Right forelimb (tissue), 1 donor: ENCODE measurements at places on chromosomes 1 and 21.

GRCh38 chr1:112172294-112172882, 182.9 kb upstream of the KCND3 start:
- DNase-seq, result peak; percentile 43

GRCh38 chr1:59223198-59223597, 73.7 kb upstream of the FGGY start:
- no peak for DNase-seq

GRCh38 chr1:115529216-115529897, 112.4 kb upstream of the VANGL1 start:
- no peak for DNase-seq

DNA sequence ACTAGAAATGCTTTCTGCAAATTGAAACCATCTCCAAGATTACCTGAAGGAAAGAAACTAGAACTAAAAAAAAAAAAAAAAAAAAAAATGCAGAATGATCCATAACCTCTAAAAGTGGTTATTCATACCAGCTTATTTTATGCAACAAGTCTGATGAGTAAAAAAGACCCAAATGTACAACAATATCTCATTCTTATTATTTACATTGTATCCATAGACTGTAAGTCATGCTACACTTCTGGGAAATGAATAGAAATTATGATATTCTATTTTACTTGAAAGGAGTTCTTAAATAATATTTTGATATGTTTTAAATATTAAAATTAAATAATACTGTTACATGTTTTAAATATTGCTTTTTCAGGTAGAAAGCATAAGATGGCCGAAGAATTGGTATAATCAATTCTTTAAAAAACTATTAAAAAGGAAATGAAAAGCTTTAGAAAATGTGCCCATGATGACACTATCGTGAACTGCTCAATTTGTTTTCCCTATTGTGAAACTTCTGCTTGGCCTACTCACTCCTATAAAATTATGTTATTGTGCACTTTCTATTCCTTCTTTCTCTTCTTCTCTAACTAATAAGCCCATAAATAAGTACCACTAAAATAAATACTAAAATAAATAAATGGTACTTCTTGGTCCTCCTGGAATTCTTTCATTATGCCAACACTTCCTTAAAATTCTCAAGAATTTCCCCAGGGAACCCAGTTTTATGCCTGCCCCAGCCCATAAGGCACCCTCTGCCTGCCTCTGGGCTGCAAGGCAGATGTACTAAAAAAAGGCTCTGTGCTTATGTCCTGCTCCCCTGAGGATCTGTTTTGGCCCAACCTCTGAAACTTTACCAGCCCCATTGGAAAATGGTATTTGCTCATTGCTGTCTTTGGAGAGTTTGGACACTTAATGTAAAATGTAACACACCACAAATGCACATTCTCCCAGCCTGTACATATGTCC, 18.1 kb downstream of the SAMSN1 start:
- DNase-seq, result no peak

DNA sequence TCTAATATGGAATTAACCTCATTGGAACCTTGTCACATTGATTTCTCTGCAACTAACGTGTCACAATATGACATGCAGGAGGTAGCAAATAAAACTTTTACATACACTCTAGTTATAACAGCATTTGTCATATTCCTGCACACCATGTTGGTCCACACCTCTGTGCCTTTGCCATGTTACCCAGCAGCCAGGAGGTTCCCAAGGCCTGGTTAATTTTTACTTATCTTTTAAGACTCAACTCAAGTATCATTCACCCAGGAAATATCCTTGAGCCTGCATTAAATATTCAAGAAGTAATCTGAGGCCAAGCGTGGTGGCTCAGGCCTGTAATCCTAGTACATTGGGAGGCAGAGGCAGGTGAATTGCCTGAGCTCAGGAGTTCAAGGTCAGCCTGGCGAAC, 447.2 kb upstream of the NR5A2 start:
- DNase-seq, result no peak

DNA sequence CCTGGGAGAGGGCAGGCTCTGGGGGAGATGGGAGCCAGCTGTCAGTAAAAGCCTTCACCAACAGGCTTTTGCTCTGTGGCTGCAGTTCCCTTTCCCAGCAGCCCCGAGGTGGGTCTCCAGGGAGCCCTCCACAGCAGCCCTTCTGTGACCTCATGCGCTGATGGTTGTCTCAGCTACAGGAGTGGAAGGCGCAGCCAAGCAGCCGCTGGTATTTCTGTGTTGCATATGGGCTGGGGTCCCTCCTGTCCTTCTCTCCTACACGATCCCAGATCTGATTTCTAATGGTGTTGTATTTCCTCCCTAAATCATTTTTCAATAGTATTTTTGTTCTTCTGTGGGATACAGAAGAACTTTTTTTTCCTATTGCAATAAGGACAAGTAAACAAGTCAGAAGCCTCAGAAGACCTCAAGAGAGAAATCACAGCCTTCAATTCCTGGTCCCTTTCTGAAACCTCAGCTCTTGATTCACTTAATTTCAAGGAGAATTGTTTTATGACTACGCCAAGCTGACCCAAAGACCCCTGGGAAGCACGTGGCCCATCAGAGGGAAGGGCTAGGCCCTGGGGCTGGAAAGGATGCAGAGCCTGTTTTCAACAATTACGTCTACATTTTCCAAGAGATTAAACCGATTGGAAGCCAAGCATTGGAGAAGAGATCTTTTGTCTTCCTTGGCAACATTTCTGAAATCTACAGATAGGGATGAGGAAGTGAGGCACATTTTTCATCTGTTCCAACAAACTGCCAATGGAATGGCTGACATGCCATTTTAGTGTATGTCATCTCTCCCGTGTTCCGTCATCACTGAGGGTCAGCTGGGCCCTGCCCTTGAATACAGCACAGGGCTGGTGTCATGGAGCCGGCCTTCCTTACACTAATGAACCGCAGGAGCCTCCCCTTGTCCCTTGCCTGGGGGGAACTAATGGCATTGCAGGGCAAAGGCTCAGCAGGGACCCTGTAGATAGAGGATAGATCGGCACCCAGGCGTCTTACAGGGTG, 42.0 kb upstream of the SCCPDH start:
- DNase-seq, result no peak

DNA sequence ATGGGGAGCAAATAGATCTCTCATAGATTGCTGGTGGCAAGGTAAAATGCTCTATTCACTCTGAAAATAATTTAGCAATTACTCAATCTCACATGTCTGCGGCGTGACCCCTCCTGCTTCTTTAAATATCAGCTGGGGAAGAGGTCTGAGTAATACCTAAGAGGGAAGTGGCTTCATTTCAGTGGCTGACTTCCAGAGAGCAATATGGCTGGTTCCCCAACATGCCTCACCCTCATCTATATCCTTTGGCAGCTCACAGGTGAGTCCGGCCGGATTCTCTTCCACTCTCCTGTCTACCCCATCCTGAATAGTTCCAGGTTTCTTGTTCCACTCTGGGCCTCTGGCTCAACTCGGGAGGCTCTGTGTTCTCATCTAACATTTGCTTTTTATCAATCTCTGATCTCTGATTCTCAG, at the start of gene SLAMF7:
Gene SLAMF7, plus strand, starts transcription at position 150 of the 414 bp plus-strand sequence. Its CDS starts 55 bp downstream, at position 205.
- no peak for DNase-seq

DNA sequence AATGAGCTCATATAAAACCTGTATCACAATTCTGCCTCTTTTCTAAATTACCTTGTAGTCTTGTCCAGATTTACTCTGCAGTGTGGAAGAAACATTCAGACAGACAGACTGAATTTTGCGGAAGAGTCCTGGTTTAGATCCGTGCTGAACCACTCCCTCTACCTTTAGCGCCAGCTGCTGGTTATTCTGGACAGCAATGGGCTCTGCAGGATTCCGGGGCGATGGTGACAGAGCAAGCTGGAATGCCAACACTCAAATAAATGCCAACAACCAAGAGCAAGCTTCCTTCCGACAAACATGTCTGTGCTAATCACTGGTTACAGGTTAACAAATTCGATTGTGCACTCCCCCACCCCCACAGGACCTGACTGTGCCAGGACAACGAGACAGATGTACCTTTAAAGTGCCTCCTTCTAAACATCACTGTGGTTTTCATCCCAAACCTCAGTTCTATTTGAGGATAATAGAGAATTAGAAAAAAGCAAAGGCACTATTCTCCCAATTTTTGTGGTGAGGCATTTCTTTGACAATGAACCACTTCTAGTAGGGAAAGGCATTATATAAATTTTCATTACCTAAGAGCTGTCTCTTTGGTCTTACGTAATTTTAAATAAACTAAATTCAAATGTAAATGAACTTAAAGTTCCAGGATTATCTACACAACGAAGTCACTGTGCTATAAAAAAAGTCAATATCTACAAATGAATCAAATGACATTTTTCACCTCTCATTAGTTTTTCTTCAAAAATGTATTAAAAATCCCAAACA, 90.4 kb downstream of the INTS7 start:
- no peak for DNase-seq

DNA sequence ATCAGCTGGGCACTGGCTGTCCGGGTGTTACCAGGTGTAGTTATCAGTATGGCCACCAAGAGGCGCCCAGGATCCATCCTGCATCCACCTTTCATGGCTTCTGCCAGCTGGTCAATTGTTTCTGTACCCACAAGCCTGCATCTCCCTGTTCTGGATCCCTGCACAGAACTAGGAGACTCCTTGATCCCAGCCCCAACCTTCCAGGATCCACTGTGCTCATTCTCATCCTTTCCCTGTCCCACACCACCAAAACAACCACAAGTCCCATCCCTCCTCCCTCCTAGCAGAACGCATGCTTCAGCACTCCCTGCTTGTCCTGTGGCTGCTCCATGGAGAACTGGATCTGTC, 27.2 kb upstream of the FOXE3 start:
- peak; percentile 67 for DNase-seq

GRCh38 chr1:175200678-175201521, 8.3 kb upstream of the KIAA0040 start:
- peak; percentile 64 for DNase-seq

DNA sequence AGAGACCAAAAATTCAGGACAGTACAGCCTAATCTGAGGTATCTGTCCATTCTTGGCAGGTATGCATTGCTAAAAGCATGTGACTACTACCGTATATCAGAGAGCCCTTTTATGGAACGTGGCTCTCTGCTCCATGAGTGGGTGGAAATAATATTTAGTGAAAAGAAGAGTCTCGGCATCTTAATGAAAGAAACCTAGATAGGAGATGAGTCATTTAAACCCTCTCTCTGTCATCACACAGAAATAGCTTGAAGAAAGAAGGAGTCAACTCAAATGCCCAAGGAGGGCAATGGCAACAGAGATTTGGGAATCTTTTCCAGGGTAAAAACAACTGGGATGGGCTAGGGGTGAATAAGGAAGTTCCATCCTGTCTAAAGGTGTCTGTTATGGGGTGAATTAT, 528.2 kb downstream of the SMYD3 start:
- no peak for DNase-seq

DNA sequence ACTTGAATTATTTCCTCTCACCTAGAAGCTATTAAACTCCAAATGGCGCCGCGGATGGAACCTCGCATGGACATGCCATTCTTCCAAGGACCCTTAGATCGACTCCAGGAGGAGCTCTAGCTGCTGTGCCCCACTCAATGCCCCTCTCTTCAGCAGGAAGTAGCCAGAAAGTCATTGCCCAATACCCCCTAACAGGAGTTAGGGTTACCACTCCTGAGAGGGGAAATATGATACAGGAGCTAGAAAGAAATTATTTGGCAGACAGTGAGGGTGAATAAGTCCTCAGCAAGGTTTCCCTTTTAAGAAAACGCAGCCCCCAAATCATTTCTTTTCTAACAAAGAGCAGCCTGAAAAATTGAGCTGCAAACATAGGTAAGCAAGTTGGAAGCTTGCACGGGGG, 28.6 kb downstream of the TFB2M start:
- DNase-seq, result no peak

GRCh38 chr1:210695026-210695425, 366.3 kb downstream of the HHAT start:
- no peak for DNase-seq

GRCh38 chr1:50705041-50705440, 255.0 kb downstream of the FAF1 start:
- DNase-seq, result no peak

- DNase-seq, result no peak
These were observed 57.8 kb downstream of the ESRRG start for GRCh38 chr1:216665406-216665805.

DNA sequence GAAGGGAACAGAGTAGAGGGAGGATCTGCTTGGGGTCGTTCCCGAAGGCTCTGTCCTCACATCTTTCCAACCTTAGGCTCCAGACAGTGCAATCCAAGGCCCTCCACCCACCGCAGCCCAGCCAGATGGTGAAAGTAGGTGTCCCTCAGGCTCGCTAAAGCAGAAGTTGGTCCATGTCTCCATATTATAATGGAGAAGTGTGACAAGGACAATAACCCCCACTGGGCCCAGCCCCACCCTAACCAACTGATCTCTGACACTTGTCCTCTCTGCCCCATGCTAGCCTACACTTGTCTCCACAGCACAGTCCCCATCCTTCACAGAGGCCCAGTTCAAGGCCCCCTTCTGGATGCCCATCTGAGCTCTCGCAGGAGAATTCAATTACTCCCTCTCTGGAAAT, 48.7 kb downstream of the DMAP1 start:
- no peak for DNase-seq

DNA sequence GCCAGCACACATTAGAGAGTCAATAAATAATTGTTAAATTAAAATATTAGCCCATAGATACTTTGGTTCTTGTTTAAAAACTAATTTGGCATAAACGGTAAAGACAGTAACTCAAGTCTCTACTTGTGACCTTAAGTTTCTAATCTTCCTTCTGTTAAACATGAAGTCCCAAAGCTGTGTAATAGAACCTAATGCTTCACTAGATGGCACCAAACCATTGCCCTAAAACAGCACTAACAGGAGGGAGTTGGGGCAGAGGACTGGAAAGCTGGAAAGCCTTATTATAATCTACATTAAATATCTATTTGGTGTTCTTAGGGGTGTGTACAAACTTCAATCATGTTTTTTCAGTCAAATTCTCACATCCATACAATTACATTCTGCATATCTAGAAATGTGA, 176.7 kb downstream of the OLFM3 start:
- no peak for DNase-seq

DNA sequence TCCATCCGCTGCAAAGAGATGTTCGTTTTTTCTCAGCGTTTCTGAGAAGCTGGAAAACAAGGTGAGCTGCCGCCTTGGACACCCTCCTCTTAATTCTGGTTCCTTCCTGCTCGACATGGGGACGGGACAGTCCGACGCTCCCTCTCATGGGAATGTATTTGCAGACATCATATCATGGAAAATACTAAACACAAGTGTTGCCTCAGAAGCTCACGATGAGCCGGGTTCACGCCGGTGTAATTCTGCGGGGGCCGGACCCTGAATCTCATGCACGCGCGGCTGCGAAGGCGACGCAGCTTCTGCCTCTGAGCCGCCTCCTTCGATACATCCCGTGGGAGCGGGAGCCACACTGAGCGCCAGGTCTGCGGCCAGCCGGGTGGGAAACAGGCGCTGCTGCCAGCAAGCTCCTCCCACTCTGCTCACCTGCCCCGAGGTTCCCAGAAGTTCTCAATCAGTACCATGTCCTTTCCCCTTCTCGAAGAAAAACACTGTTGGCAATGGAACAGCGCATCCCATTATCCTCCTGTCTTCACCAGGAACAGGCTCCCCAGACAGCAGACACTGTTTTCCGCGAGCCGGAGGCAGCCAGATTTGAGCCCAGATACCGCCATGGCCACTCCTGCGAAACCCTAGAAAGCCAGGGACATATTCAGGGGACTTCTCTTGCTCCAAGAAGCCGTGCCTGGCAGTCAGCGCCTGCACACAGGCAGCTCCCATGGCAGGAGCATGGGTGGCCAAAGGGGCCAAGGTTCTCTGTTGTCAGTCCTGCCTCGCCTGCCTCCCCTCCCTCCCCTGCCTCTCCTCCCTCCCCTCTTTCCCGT, 98.0 kb downstream of the WDR4 start:
- DNase-seq, result peak; percentile 52
